Kidney epithelial cell (primary cell): ENCODE measurements at places on chromosomes 1 and 21.

GRCh38 chr1:21334214-21335087, 44.2 kb upstream of the ECE1 start:
- DNase-seq = peak; percentile 82

- no peak for DNase-seq
Measured at GRCh38 chr1:160789051-160789701, 6.8 kb upstream of the LY9 start.

- DNase-seq = no peak
Measured at GRCh38 chr1:88191917-88192316, 492.2 kb upstream of the PKN2 start.

DNA sequence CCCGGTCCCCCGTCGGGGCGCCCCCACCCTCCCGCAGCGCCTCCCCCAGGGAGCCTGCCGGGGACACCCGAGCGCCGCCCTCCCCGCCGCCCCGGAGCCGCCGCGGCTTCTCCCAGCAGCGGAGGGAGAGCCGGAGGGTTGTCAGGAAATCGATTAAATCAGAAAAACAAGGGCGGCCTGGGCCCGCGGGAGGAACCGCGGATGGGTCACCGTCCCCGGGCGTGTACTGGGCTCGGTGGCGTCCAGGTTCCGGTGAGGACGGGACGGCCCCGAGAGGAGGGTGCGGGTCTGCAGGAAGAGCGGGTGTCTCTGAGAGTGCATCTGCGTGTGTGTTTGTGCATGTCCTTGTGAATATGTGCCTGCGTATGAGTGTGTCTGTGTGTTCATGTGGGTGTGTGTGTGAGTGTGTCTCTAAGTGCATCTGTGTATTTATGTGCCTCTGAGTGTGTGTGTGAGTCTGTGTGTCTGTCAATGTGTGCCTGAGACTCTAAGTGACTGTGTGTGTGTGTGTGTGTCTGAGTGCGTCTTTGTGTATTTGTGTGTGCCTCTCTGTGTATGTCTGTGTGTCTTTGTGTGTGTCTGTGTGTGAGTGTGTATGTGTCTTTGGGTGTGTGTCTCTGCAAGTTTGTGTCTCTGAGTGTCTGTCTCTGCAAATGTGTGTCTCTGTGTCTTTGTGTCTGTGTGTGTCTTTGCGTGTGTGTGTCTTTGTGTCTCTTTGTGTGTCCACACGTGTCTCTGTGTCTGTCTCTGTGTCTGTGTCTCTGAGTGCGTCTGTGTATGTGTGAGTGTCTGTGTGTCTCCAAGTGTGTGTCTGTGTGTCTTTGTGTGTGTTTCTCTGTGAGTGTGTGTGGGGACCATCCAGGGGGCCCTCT, 1.1 kb downstream of the SPSB1 start:
- DNase-seq = no peak

GRCh38 chr1:245678860-245679411, 524.2 kb downstream of the KIF26B start:
- DNase-seq = no peak

GRCh38 chr1:65681096-65681495, 111.6 kb upstream of the PDE4B start:
- DNase-seq = no peak

- DNase-seq = no peak
Measured at GRCh38 chr1:99867682-99868081, 17.5 kb downstream of the AGL start.

DNA sequence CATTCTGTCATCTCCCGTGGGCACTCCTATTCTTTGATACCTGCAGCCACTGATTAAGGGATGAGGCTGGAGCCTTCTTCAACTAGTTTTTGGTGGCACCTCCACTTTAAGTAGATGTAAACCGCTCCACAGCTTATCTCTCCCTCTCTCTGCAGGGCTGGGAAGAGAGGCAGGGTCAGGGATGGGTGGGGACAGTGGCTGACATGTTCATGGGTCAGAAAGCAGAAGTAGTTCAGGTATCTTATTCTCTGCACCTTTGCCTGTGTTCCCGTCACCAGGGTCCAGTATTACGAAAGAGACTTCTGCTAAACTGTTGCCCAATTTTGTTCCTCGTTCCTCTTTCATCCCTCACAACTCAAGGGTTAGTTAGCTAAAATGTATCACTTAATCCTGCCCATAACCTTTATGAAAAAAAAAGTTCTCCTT, 51.7 kb upstream of the EDEM3 start:
- no peak for DNase-seq

- DNase-seq = peak; percentile 28
Measured at GRCh38 chr21:42570841-42571387, 57.3 kb downstream of the SLC37A1 start.

DNA sequence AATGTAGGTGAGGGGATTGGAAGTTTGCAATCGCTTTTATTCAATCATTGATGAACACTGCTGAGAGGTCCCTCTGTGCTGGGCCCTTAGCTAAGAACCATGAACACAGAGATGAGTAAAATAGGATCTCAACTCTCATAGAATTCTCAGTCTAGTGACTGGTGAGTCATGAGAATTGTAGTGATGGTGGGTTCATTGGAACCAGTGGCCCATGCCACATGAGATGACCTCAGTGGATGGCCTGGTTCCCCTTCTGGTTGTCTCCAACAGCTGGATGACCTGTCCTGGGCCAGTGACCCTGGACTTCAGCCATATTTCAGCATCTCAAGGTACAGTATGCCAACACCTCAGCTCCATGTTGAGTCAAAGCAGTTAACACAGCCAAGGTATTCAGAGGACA, 21.3 kb upstream of the S100A10 start:
- DNase-seq = no peak

GRCh38 chr1:167690053-167690452, 31.7 kb upstream of the MPZL1 start:
- no peak for DNase-seq

DNA sequence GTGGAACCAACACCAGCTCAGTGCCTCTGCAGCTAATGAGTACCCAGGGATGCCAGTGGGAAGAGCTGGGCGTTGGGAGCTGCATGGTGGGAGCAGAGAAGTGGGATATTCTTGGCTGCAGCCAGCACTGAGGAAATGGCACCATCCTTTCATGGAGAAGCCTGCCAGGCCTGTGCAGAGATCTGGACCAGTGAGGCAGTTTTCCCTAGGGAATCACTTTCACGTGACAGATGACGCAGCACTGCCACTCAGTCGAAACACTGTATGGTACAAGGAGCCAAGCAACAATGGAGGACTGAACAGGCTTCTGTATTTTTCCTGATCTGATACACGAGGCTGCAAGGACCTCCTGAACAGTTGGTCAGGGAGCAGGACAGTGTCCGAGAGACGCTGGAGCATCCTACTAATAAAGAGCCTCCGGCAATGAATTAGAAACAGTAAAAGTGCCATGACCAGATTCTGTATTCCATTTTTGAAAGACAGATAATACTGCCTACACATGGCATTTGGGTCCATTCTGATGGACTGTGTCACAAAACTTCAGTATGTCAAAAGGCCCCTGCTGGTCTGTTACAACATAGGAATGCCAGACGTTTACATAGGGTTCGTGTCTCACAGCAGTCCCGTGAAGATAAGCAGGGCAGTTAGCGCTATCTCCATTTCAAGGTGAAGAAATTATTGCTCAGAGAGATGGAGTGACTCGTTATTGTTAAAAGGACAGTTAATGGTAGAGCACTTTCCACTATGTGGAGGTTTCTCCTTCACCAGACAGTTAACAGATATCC, 44.0 kb upstream of the LMO4 start:
- no peak for DNase-seq

- no peak for DNase-seq
Measured at GRCh38 chr1:42173155-42173933, 8.8 kb upstream of the GUCA2A start.

DNA sequence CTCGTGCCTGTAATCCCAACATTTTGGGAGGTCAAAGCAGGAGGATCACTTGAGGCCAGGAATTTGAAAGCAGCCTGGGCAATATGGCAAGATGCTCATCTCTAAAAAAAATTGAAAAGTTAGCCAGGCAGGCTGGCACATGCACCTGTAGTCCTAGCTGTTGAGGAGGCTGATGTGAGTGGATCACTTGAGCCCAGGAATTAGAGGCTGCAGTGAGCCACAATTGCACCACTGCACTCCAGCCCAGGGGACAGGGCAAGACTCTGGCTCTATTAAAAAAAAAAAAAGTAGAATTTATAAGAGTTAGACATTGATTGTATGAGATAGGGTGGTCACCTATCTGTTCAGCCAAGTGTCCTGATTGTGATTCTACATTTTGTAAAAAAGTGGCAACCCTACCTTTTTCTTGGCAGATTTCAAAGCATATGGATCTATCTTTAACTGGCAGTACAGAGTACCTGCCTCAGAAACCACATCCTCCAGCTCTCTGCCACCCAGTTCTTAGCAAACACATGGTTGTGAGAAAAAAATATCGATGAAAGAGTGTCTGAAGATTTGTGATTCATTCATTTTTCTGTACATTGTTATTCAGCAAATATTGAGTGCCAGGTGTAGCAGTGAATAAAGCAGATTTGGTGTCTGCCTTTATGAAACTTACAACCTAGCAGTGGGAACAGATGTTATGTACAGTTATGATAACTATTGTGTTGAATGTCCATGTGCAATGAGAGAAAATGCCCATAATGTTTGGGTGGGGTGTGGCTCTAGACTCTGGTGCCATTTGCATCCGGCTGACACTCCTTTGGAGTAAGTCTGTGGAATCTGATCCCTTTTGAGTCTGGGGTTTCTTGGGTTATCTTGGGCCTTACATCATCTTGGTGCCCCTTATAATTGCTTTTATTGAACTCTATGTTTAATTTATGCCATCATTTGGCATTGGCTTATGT, 82.5 kb downstream of the ST3GAL3 start:
- no peak for DNase-seq

DNA sequence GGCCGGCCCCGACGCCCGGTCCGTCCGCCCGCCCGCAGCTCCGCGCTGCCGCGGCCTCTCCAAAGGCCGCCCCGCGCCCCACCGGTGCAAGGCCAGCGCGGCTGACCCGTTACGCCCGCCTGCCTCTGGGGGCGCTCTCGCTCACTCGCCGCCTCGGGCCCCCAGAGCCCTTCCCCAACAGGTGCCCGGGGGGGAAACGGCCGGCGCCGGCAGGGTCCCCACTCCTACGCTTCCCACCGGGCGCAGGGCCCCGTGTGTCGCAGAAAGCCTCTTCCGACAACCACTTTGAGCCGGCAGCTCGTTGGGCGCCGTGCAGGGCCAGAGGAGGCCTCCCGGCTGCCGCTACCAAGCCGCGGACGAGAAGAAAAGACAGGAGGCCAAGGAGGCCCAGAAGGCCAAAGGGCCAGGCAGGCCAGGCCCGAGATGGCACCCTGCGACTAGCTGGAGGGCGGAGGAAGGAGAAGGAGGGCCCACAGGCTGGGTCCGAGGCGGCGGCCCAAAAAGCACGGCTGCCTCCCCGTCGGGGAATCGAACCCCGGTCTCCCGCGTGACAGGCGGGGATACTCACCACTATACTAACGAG, 64.9 kb upstream of the FCGR2A start:
- no peak for DNase-seq

GRCh38 chr1:152160576-152160975, 1.5 kb upstream of the RPTN start:
- no peak for DNase-seq

DNA sequence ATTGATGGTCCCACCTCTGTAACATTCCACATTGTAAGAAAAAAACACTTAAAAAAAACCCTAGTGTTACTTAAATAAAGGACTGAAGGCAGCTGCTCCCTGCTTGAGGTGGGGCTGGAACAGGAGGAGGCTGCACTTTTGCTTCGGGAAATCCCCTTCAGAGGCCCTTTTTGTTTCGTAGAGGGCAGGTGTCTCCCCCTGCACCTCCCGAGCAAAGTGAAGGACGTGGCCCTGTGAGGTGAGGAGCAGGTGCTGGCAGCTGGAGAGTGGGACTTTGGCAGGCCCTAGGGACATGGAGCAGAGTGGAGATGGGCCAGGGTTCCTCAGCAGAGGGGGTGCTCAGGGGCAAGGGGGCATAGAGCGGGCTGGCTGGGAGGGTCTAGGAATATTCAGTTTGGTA, 33.4 kb upstream of the WNT4 start:
- DNase-seq = no peak

DNA sequence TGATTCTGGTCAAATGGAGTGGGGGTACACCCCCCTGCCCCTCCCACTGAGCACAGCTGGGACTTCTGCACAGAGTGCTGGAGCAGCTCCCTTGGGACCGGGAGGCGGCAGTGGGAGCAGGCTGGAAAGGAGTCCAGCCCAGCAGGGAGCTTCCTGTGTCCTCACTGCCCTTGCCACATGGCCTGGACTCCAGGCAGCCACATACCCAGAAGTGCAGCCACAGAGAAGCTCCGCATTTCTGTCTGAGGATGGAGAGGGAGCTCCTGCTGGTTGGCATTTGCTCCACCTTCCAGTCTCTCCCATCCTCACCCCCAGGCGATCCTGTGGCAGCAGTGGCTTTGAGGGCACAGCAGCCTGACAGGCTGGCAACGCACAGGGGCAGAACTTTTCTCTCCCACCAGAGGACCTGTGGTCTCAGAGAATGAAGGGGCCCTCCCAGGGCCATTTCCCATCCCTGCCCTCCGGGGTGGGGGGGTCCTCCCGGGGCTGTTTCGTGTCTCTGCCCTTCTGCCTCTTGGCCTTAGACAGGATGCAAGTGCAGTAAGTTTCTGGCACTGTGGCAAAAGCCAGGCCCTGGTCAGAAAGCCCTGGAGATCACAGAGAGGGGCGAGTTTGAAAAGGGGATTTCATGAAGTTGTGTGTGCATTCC, 103.6 kb upstream of the COL6A1 start:
- DNase-seq = no peak

- DNase-seq = no peak
Measured at GRCh38 chr1:98203466-98203865, 282.6 kb upstream of the DPYD start.

DNA sequence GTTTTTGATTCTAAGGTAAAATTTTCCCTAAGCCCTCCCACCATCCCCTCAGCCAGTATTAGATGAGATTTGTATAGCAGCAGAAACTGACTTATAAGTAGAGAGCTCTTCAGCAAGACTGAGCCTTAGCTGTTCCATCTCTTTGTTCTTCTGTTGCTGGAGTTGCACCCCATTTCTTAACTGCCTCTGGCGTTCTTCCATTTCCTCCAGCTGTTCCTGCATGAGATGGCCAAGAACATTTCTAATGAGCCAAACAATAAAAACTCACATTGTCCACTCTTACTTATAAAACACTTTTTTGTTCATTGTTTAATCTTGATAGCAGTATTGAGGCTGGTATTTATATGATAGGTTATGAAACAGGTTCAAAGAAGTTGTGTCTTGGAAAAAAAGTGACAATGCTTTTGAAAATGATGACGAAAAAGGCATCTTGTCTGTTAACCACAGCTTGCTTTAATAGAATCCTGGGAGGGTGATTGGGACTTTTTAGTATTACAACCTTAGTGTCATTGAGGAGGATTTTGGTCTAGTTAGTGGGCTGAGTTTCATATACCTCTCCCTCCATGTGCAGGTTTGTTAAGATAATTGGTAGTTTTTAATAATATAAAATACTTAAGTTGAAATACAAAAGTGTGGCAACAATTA, 18.3 kb downstream of the SYNC start:
- no peak for DNase-seq

GRCh38 chr21:28937737-28938136, 54.9 kb downstream of the LTN1 start:
- no peak for DNase-seq

DNA sequence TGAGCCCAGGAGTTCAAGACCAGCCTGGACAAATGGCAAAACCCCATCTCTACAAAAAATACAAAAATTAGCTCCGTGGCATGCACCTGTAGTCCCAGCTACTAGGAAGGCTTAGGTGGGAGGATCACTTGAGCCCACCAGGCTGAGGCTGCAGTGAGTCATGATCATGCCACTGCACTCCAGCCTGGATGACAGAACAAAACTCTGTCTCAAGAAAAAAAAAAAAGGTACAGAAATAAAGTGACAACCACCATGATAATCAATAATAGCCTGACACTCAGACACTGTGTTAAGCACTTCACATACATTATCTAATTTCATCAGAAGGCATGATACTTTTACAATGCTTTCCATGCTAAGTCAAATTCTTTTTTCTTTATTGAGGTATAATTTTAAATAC, 53.1 kb downstream of the ST7L start:
- no peak for DNase-seq
